ENCODE measurements at places on chromosomes 2 and 18.

- no peak for DNase-seq
Observed at GRCh38 chr2:20196053-20196656, 28.8 kb downstream of the SDC1 start.

- no peak for DNase-seq
Observed at GRCh38 chr2:67997903-67998302, 64.9 kb downstream of the C1D start.

- DNase-seq: no peak
Observed at GRCh38 chr18:70296289-70296688, 7.4 kb downstream of the SOCS6 start.

DNA sequence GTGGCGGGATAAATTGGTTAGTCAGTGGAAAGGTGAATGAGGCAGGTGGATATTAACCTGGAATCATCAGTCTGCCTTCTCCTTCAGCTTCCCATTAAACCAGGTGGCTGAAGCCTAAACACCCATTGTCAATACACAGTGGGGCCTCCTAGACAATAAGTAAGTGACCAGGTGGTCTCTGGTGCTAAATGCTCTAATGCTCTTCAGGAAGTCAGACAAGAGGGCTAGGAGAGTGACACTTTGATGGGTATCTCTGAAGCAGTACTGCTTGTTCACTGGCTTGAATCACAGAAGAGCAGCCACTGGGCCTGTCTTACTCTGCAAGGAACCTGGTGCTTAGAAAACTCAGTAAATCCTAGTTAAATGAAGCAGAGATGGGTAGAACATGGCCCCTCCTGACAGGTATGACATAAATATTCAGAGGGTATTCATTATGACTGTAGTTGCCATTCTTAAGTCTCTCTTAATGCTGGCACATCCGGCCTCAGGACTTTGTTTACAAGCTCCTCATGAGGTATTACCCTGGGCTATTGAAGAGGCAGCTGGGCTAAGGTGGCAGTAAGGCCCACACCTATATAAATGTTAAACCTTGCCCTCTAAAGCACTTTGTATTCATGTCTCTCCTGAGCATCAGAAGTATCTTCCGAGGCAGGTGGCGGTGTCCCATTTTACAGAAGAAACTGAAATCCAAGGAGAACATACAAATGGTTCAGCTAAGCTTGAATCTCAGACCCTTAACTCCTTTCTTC, 104.9 kb downstream of the NCK2 start:
- no peak for DNase-seq

GRCh38 chr2:48795065-48795464, 39.5 kb upstream of the LHCGR start:
- no peak for DNase-seq

GRCh38 chr18:51568151-51568550, 370.7 kb upstream of the MEX3C start:
- DNase-seq: no peak

DNA sequence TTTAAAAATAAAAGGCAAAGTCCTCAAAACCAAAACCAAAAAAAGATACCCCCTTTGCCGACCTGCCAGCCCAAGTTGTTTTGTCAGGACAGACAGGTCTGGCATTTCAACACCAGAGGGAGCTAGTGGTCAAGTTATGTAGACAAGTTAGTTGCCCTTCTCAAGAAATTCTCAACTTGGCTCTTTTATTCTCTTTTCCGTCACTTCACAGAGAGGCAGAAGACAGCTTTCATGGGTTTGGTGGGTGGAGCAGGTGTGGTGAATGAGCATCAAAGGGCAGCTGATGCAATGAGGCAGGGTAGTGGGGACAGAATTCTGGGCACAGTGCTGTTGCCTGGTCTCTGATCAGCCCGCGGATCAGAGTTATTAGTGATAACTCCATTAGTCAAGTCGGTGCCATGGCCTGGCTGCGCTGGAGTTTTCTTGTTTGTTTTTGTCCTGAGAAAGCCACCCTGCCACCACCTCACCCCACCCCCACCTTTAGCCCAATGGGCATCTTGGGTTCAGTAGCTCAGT, 303.7 kb upstream of the EPAS1 start:
- peak; percentile 37 for DNase-seq

DNA sequence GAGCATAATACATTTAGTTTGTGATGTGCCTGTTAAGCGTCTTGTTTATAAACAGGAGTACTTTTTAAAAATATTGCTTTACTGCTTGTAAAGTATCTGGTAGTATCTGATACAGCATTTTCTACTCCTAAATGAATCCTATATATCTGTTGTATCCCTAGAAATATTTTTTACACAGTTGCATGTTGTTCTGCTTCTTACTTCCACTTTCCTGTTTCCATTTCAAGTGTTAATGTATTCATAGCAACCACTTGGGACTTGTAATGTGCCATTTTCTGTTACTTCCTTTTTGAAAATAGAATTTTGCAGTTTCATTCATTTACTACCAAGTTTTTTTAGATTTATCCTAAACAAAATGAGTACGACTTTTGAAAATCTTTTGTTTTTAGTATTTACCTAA, 24.9 kb downstream of the CCNT2 start:
- no peak for DNase-seq

DNA sequence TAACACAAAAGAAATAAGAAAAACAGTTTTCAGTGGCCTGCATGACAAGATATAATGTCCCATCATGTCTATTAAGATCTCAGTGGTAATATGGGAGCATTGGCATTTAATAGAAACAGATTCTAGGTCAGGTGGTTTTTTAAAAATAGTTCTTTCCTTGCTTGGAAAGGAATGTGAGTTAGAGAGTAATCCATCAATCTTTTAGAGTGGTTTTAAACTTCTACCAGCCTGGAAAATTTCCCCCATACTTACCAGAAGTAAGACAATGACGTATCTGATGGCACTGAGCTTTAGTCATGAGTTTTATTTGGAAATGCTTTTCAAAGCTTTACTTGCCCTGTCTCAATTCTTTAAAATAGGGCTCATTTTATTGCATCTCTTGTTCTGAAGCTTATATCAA, 441.7 kb upstream of the SMIM21 start:
- no peak for DNase-seq

- no peak for DNase-seq
Observed at GRCh38 chr2:226211439-226211838, 588.2 kb downstream of the IRS1 start.

GRCh38 chr2:240511351-240512108, 46.3 kb downstream of the ANKMY1 start:
- DNase-seq: no peak

All from T-helper 9 cell (primary cell).